ENCODE measurements at places on chromosomes 12 and 14. TPM values are rescaled to one million over a fixed set of nuclear protein-coding genes. Genes with fewer than 3 reads are reported as not detected.

DNA sequence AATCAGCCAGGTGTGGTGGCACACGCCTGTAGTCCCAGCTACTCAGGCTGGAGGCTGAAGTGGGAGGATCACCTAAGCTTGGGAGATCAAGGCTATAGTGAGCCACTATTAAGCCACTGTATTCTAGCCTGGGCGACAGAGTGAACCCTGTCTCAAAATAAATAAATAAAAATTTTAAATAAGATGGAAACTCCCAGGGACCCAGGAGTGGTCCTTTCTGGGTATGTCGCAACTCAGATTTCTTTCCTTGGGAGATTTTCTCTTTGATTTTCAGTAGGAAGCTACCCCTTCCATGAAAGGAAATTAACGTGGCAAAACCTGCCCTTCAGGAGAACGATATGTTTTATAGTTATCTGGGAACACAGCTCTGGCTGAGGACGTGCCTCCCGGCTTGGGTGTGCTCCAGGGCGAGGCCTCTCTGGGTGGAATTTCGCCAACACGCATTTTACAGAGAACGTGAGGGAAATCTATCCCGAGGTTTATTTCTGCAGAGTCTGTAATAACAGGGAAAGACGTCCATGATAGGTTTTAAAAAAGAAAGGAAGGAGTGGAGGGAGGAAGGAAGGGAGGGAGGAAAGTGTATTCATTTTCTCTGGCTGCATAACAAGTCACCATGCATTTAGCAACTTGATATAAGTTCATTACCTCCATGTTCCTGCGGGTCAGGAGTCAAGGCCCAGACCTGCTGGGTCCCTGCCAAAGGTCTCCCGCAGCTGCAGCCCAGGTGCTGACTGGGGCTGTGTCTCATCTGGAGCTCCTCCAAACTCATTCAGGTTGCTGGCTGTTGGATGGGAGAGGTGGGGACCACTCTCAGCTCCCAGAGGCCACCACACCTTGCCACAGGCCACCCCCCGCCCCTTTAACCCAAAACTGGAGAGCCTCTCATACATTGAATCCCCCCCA, 80.6 kb upstream of the GSC start:
- no peaks in the 10 kb centered on the region for H3K36me3 ChIP-seq
- no peaks in the 10 kb centered on the region for H3K4me1 ChIP-seq
- DNase-seq, result no peak
- H3K27ac ChIP-seq, result no peak overlapping the region
- H3K4me3 ChIP-seq, result no peak overlapping the region

GRCh38 chr12:76329159-76329558, 19.1 kb downstream of the BBS10 start:
- peaks cover 25% of the 10 kb centered on the region for H3K36me3 ChIP-seq
- peak overlapping the region; percentile 67 for H3K27ac ChIP-seq
- peak; percentile 92 for DNase-seq

DNA sequence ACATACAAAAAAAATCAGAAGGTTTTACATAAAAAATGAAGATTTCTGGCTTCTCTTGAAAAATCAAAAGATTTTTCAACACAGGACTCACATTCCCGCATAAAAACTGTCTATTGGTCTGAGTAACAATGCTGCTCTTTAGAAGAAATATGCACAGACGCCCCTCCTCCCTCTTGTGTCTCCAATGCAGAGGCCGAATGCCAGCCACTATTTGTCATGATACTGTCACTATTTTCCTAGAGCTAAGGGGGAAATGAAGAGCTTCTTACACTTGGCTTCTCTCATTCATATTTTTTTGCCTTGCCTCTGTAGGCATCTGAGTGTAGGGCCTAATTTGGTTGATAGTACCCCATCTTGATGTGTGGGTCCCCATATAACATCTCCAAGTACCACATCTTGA, 98.0 kb downstream of the BBS10 start:
- H3K4me1 ChIP-seq, result peaks cover 28% of the 10 kb centered on the region
- H3K36me3 ChIP-seq, result no peaks in the 10 kb centered on the region
- H3K27me3 ChIP-seq, result no peaks in the 10 kb centered on the region
- no peak overlapping the region for H3K4me3 ChIP-seq
- DNase-seq, result peak; percentile 52

GRCh38 chr12:110676171-110676570, 12.7 kb downstream of the HVCN1 start:
- H3K36me3 ChIP-seq, result no peaks in the 10 kb centered on the region
- no peak overlapping the region for H3K27ac ChIP-seq
- no peaks in the 10 kb centered on the region for H3K4me1 ChIP-seq
- H3K27me3 ChIP-seq, result peaks cover 39% of the 10 kb centered on the region
- no peak for DNase-seq

- DNase-seq, result no peak
- no peak overlapping the region for H3K27ac ChIP-seq
- no peaks in the 10 kb centered on the region for H3K27me3 ChIP-seq
- no peaks in the 10 kb centered on the region for H3K4me1 ChIP-seq
- no peak overlapping the region for H3K4me3 ChIP-seq
- no peaks in the 10 kb centered on the region for H3K36me3 ChIP-seq
Measured at GRCh38 chr14:87600240-87600639, 392.7 kb downstream of the GALC start.

Gene TAS2R20
- total RNA-seq, result 0.15 TPM

Gene FAM181A
- not detected for total RNA-seq

Gene APAF1
- 18.5 TPM for total RNA-seq
